ENCODE measurements at places on chromosomes 7 and 10.

GRCh38 chr10:132975831-132976682, 33.7 kb upstream of the CFAP46 start:
- no peak for DNase-seq

DNA sequence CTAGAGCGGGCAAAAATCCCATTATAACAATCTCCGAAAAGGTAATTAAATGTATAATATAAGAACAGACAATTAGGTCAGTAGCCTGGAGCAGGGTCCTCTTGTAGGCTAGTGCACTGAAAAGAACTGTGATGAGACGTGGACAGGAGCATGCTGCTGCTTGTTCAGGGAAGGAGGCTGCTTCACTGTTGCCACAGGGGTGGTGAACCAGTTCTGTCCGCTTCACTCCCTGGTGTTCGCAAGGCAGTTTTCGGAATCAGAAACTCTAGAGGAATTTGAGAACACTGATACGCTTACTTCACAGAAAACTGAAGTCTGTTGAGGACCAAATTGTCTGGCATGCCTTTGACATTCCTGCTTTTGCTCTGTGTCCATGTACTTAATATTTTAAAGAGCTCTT, 17.4 kb downstream of the ZNRF2 start:
- no peak for DNase-seq

- no peak for DNase-seq
Observed at GRCh38 chr10:116109881-116110280, 163.1 kb downstream of the GFRA1 start.

DNA sequence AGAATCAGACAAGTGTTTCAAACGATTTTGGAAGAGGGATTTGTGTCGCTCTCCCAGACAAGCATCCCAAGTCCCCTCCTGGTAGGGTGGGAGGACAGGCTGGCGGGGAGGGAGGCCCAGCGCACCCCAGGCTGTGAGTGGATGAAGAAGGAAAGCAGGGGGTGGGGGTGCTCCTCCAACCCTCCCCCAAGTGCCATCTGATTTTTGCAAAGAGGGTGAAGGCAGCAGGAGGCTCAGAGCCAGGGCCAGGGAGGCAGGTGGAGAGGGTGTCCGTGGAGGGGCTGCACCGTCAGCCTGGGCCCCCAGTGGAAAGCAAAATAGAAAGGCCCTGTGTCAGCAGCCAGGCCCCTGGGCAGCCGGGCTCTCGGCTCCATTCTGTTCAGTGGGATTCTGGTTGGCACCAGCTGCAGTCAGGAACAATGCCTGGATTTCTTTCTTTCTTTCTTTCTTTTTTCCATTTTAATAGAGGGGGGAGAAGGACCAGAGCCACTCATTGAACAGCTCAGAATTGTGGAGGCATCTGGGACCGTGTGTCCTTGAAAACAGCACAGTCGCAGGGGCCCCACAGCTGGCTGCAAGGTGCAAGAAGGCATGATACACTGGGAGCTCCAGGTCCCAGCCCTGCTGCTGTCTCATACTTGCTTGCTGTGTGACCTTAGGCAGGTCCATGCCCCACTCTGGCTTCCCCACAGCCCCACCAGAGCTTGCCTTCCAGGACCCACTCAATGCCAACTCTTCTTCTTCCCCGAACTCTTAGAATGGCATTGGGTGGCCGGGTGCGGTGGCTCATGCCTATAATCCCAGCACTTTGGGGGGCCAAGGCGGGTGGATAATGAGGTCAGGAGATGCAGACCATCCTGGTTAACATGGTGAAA, 7.1 kb upstream of the ZMIZ1 start:
- no peak for DNase-seq

GRCh38 chr10:36183726-36184125, 541.6 kb upstream of the FZD8 start:
- DNase-seq, result no peak

- no peak for DNase-seq
Observed at GRCh38 chr7:116552602-116553001, 27.8 kb downstream of the CAV1 start.

- no peak for DNase-seq
Observed at GRCh38 chr10:51588984-51589383, 110.4 kb downstream of the CSTF2T start.

GRCh38 chr7:115013886-115014285, 92.0 kb downstream of the MDFIC start:
- DNase-seq, result no peak

DNA sequence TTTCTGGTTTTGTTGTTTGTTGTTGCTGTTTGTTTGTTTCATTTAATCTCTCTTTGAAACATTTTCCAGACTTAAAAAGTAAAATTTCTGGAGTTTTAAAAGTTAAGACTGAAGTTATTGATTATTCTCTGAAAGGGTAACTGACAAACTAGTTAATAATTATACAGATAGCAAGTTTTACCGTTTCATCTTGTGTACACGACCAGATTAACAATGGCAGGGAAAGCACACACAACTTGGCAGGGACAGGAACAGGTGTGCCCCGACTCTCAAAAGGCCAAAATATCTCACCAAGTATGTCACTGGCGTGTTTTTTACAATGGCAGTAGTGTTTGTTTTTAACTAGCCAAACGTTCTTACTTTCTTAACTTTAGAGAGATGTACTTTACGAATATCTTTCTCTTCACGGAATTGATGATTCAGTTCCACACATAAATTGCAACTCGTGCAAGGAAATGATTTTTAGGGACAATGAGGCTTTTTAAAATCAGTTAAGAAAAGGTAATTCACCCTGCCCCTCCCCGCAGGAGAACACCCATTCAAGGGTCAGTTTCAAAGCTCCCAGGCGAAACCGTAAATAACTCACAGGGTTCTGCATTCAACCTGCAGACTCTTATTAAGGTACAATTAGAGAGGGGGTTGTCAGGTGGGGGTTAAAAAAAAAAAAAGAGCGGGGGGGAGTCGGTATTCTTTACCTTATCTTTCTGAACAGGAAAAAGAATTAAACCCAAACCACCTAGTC, 3.5 kb downstream of the CTBP2 start:
- DNase-seq, result no peak

GRCh38 chr7:141976524-141977245, 3.1 kb upstream of the TAS2R38 start:
- DNase-seq, result no peak

DNA sequence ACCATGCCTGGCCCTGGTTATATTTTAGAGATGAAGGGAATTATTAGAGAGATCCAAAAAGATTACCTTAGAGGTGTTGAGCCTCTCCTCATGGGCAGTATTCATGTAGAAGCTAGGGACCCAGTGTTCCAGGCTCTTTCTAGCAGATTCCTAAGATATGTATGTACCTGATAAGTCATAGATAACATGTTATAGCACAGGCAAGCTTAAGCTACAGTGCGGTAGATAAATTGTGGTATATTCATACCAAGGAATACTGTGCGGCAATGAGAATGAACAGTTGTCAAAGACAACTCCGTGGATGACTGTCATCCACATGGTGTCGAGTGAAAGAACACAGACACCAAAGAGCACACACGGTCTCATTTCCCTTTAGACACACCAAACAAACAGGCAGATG, 53.1 kb downstream of the TACR2 start:
- no peak for DNase-seq

DNA sequence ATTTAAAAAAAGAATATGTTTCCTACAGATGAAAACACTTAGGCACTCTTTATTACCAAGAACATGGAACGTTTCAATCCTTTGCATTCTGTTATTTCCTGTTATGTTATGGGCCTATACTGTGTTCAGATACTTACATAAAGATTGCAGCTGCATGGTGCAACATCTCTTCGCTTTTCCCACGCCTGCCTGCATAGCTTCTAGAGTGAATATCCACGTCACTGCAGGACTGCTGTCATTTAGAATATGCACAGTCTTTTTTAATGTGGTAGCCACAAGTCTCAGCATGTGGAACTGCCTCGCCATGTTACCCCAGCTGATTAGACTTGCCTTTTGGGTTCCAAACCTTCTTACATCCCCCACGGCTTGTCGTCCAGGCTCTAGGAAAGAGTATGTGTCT, 69.6 kb upstream of the GATA3 start:
- DNase-seq, result no peak

DNA sequence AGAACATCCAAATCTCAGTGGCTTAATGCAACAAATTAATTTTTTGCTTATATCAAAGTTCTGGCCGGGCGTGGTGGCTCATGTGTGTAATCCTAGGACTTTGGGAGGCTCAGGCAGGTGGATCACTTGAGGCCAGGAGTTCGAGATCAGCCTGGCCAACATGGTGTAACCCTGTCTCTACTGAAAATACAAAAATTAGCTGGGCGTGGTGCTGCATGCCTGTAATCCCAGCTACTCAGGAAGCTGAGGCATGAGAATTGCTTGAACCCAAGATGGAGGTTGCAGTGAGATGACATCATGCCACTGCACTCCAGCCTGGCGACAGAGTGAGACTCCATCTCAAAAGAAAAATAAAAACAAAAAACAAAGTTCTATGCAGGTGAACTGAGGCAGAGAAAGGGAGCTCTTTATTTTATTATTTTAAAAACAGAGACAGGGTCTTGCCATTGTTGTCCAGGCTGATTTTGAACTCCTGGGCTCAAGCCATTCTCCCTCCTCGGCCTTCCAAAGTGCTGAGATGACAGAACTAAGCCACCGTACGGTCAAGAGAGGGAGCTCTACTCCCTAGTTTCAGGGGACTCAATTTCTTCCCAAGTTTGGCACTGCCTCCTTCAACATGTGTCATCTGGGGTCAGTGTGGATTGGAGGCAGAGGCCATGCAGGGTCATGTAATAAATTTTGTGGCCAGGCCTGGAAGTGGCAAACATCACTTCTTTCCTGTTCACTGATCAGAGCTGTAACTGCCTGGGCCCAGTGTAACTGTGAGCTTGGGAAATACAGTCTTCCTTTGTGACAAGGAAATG, 2.4 kb downstream of the ADCK2 start:
- DNase-seq, result peak; percentile 30

GRCh38 chr10:14570800-14571199, 203.9 kb downstream of the FAM107B start:
- no peak for DNase-seq

DNA sequence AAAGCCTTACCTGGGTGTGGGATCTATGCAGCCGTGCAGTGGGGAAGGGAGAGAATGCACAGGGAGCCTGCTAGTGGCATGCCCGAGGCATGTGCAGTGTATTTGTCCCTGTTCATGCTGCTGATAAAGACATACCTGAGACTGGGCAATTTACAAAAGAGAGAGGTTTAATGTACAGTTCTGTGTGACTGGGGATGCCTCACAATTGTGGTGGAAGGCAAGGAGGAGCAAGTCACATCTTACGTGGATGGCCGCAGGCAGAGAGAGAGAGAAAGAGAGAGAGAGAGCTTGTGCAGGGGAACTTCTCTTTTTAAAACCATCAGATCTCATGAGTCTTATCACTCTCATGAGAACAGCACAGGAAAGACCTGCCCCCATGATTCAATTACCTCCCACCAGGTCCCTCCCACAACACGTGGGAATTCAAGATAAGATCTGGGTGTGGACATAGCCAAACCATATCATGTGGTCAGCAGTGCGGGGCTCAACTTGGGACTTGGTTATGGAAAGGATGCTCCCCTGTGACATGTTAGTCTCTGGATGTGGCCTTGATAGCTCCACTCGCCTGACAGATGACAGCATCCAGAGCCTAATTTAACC, 128.9 kb downstream of the DOCK1 start:
- DNase-seq, result no peak

- no peak for DNase-seq
Observed at GRCh38 chr7:157320608-157320980, 16.2 kb upstream of the DNAJB6 start.

GRCh38 chr10:24457661-24458318, 248.9 kb downstream of the KIAA1217 start:
- DNase-seq, result no peak

- peak; percentile 40 for DNase-seq
Observed at GRCh38 chr10:108911814-108912541, 1011.3 kb downstream of the XPNPEP1 start.

DNA sequence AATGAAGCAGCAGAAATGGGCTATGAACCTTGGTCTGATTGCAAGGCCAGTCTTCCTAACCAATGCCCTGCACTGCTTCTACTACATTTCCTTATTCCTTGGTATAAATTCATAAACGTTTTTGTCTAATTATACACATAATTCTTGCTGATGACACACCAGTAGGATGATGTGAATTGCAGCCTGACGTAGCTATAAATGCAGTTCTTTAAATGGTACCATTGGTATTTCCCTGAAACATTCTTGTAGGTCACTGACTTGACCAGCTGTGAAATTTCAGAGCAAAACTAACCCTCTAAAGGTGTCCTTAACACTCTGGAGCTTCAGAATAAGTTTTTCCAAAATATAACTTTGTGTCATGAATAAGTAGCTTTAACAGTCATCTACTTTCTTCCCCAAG, 50.8 kb downstream of the IFIT5 start:
- DNase-seq, result no peak

- no peak for DNase-seq
Observed at GRCh38 chr10:60757420-60757895, 20.8 kb upstream of the CDK1 start.

DNA sequence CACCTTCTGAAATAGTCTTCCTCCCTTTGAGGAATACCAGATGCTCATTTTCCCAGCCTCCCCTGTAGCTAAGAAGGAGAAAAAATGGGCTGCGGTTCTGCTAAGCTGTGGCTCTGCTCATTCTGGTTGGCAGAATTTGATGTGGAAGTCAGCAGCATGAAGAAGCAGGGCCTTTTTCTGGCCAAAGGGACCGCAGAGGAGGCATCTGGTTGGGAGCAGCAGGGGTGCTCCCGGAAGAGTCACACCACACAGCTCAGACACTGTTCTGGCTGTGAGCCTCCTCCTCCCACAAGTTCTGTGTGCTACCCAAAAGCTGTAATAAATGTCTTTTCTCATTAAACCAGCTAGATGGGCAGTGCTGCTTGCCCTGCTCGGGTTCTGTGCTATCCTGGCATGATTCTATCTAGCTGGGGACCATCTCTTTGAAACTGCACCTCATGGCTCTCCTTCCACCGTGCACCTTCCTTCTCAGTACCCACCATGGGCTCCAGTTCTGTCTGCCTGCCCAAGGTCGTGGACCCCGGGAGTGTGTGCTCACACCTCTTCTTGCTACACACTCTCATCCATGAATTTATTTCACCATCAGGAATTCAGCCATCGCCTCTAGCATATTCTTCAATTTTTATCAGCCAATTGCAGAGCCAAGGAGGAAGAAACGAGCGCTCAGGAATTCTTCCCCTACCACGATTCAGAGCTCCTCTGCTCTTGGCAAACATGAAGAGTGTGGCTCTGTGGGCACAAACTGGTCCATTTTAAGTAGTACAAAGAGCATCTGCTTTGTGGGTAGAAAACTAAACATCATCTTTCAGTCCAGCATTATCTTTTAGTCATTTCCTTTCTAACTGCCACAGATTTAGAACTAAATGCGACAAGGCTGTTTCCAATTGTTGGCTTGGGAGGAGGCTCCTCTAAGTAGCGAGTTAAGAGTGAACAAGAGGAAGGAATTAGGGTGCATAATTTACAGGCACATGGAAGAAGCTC, 76.9 kb downstream of the FAM171A1 start:
- no peak for DNase-seq

GRCh38 chr7:117445206-117445605, 17.9 kb upstream of the ASZ1 start:
- no peak for DNase-seq

- no peak for DNase-seq
Observed at GRCh38 chr7:129824291-129825208, 128.2 kb downstream of the UBE2H start.

DNA sequence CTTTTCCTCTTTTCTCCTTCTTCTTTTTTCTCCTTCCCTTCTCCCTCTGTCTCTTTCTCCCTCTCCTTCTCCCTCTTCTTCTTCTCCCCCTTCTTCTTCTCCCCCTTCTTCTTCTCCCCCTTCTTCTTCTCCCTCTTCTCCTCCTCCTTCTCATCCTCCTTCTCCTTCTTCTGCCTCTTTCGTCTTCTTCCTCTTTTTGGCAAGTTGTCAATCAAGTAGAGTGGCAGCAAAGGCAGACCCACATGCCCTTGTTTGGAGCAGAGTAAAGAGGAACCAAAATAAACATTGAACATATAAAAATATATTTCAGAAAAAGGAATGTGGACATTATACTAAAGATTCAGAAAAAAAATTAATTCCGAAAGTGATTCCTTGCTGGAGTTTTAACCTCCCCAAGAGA, 59.6 kb upstream of the ZNF33B start:
- DNase-seq, result no peak
